ENCODE measurements at places on chromosomes 5 and 9.

- H3K4me1 ChIP-seq: no peaks in the 10 kb centered on the region
- DNase-seq: no peak
- no peak overlapping the region for H3K27ac ChIP-seq
- H3K4me3 ChIP-seq: no peak overlapping the region
These were observed 547.3 kb upstream of the ZNF608 start for GRCh38 chr5:125293726-125294125.

DNA sequence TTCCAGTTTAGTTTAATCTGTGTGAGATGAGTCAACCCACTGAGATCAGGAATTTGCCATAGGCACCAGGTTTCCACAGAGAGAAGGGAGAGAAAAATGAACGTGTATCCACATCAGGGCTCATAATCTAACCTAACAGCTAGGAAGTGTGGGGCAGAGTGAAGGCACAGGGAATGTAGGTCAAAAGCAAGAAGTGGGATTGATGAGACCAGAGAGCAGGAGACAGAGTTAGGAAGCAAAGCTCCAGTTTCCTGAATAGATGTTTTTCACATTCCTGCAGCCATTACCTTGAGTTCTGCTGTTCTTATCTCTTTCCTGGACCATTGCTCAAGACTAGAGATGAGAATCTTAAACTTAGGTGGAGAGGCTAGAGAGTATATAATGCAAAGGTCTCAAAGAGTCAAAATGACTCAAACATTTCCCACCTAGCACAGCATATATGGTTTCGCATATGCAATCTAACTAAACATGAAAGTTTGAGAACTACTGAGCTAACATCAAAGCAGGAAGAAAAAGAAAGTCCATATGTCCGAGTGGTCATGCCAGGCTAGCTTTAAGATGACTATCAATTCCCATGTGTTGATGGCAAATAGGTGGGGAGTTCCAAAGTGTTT lies 41.1 kb upstream of the GNAQ start:
- no peaks in the 10 kb centered on the region for H3K27me3 ChIP-seq
- peaks cover 49% of the 10 kb centered on the region for H3K4me1 ChIP-seq
- no peak overlapping the region for H3K4me3 ChIP-seq
- peaks cover 3% of the 10 kb centered on the region for H3K36me3 ChIP-seq
- H3K27ac ChIP-seq: no peak overlapping the region
- DNase-seq: no peak

DNA sequence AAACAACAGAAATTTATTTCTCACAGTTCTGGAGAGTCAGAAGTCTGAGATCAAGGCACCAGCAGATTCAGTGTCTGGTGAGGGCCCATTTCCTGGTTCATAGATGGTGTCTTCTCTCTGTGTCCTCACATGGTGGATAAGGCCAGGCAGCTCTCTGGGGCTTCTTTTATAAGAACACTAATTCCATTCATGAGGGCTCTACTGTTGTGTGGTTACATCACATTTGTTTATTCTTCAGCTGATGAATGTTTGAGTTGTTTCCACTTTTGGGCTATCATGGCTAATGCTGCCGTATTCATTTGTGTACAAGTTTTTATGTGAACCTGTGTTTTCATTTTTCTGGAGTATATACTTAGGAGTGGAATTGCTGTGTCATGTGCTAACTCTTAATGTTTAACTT lies 35.2 kb downstream of the DDX4 start:
- peaks cover 4% of the 10 kb centered on the region for H3K27me3 ChIP-seq
- H3K4me1 ChIP-seq: peaks cover 11% of the 10 kb centered on the region
- H3K27ac ChIP-seq: no peak overlapping the region
- H3K36me3 ChIP-seq: no peaks in the 10 kb centered on the region
- no peak overlapping the region for H3K4me3 ChIP-seq

- H3K4me3 ChIP-seq: no peak overlapping the region
- no peak overlapping the region for H3K27ac ChIP-seq
- no peaks in the 10 kb centered on the region for H3K36me3 ChIP-seq
- no peaks in the 10 kb centered on the region for H3K4me1 ChIP-seq
- DNase-seq: no peak
- H3K27me3 ChIP-seq: no peaks in the 10 kb centered on the region
These were observed 143.5 kb upstream of the C6 start for GRCh38 chr5:41356786-41357185.

- H3K36me3 ChIP-seq: no peaks in the 10 kb centered on the region
- H3K4me1 ChIP-seq: peaks cover 53% of the 10 kb centered on the region
- no peak overlapping the region for H3K27ac ChIP-seq
These were observed 36.8 kb downstream of the C9orf50 start for GRCh38 chr9:129584136-129584535.

GRCh38 chr5:73768-74502 lies 18.0 kb upstream of the PLEKHG4B start:
- no peak overlapping the region for H3K27ac ChIP-seq
- H3K4me3 ChIP-seq: no peak overlapping the region
- peaks cover 17% of the 10 kb centered on the region for H3K27me3 ChIP-seq
- no peaks in the 10 kb centered on the region for H3K36me3 ChIP-seq
- DNase-seq: no peak

DNA sequence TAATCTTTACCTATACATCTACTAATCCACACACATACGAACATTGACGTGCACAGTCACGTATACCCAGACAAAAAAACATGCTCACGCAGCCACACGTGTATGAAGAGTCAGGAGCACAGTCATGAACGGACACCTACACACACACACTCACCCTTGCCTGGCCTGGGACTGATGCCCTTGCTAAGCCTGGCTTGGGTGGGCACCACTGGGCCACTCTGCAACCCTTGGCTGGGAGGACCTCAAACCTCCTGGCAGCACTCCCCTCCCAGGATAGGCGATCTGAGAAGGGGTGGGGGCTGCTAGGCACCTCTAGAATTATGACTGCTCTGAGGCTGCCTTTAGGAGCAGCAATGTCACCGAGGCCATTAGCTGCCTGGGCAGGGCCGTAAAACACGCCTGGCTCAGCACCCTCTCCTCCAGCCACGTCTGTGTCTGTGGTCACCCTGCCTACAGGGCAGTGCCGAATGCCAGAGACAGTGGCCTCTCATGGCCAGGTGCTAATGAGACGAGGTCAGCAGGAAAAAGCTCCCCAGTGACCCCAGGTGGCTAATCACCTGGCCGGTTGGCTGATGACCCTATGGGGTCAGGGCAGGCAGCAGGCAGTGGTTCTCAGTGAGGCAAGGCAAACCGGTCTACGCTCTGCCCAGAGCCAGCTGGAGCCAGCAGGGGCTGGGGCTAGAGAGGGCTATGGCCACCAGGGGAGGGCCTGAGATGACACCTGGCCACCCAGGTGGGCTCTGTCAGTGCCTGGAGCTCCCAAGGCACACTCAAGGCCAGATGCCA lies 33.7 kb upstream of the MVB12B start:
- no peaks in the 10 kb centered on the region for H3K36me3 ChIP-seq
- peaks cover 5% of the 10 kb centered on the region for H3K27me3 ChIP-seq
- H3K4me3 ChIP-seq: no peak overlapping the region
- DNase-seq: no peak
- no peaks in the 10 kb centered on the region for H3K4me1 ChIP-seq
- no peak overlapping the region for H3K27ac ChIP-seq

DNA sequence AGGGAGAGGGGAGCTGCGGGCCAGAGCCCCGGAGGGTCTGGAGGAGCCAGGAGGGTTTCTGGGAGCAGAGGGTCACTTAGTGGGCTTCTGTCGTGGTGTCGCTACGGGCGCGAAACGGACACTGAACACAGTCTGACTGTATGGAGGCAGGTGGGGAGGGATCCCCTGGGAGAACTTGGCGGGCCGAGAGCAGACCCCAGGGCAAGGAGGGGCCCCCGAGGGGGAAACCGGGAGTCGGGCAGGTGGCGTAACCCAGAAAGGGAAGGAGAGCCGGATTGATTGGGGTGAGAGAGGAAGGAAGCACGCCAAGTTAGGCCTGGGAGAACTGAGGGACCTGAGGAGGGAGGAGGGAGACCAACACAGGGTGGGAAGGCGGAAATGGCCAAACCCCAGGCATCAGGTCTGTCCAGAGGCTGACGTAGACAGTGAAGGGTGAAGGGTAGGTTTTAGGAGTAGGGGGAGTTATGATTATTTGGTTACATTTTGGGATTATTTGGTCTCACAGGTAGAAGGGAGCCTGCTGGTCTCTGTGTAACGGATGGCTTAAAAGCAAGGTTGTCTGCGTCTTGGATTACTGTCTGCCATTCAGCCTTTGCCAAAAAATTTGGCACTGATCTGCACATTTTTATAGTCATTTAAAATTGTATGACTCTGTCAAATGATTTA lies 3.3 kb upstream of the MSMP start:
- peak overlapping the region; percentile 95 for H3K27ac ChIP-seq
- peaks cover 10% of the 10 kb centered on the region for H3K36me3 ChIP-seq
- peak; percentile 44 for DNase-seq
- peak overlapping the region; percentile 96 for H3K4me3 ChIP-seq
- peaks cover 37% of the 10 kb centered on the region for H3K4me1 ChIP-seq
- no peaks in the 10 kb centered on the region for H3K27me3 ChIP-seq

DNA sequence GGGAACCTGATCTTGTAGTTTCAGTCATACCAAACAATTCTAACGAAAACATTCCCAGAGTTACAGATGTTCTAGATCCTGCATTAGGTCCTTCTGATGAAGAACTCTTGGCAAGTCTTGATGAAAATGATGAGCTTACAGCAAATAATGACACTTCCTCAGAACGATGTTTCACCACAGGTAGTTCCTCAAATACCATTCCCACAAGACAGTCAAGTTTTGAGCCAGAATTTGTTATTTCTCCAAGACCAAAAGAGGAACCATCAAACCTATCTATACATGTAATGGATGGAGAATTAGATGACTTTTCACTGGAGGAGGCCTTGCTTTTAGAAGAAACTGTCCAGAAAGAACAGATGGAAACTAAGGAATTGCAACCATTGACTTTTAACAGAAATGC lies 21.0 kb downstream of the RMI1 start:
- no peak overlapping the region for H3K4me3 ChIP-seq
- H3K4me1 ChIP-seq: peaks cover 12% of the 10 kb centered on the region
- H3K27ac ChIP-seq: no peak overlapping the region

GRCh38 chr5:37833990-37834389 lies 5.9 kb downstream of the GDNF start:
- H3K4me3 ChIP-seq: no peak overlapping the region
- H3K36me3 ChIP-seq: no peaks in the 10 kb centered on the region
- DNase-seq: no peak
- H3K27me3 ChIP-seq: peaks cover 76% of the 10 kb centered on the region

- H3K27me3 ChIP-seq: peaks cover 62% of the 10 kb centered on the region
- H3K4me1 ChIP-seq: peaks cover 16% of the 10 kb centered on the region
- H3K36me3 ChIP-seq: no peaks in the 10 kb centered on the region
- peak within 1 kb of the TSS; percentile 61 for H3K4me3 ChIP-seq
- peak; percentile 43 for DNase-seq
These were observed at the start of gene CDO1 for GRCh38 chr5:115816226-115817081. CDO1 (minus strand) TSS chr5:115816659; CDS start chr5:115816397, 262 bp downstream.

All from activated CD4-positive, alpha-beta memory T cell treated with anti-CD3 and anti-CD28 coated beads for 36 hours (primary cell).